ENCODE measurements at places on chromosomes 2 and 18. TPM values are rescaled to one million over a fixed set of nuclear protein-coding genes. Genes with fewer than 3 reads are reported as not detected.
A peak's percentile ranks its signal among the peaks of the same experiment; 100 is the strongest.

- no peak overlapping the region for H3K27ac ChIP-seq
- H3K4me1 ChIP-seq: peaks cover 14% of the 10 kb centered on the region
- H3K27me3 ChIP-seq: peaks cover 23% of the 10 kb centered on the region
- no peak overlapping the region for H3K4me3 ChIP-seq
- no peaks in the 10 kb centered on the region for H3K36me3 ChIP-seq
Observed at GRCh38 chr2:54416166-54416813, 39.8 kb upstream of the SPTBN1 start.

DNA sequence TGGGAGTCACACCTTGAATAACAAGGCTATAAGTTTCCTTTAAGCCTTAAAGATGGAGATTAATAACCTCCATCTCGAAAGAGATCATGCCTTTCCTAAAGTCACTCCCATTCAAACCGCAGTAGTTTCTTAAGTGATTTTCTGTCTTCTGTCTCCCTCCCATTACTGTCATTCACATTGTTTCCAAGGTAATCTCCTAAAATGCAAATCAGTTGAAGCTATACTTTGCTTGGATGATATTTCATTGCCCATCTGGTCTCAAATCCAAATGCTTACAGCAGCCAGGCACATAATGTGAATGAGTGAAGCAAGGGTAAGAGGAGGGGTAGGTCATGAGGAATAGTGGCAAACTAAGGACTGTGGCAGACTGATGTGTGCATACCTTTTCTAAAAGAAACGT is 116.4 kb downstream of the CCDC141 start:
- H3K4me3 ChIP-seq: no peak overlapping the region
- H3K27ac ChIP-seq: no peak overlapping the region
- H3K36me3 ChIP-seq: peaks cover 17% of the 10 kb centered on the region
- no peak for DNase-seq
- H3K4me1 ChIP-seq: no peaks in the 10 kb centered on the region

The CAPN14 gene
- not detected for total RNA-seq

- no peak overlapping the region for H3K4me3 ChIP-seq
- peaks cover 24% of the 10 kb centered on the region for H3K4me1 ChIP-seq
- no peak for DNase-seq
- H3K27ac ChIP-seq: no peak overlapping the region
- H3K36me3 ChIP-seq: peaks cover under 1% of the 10 kb centered on the region
Observed at GRCh38 chr2:54553775-54554174, 97.6 kb downstream of the SPTBN1 start.

The SLC30A3 gene
- not detected for total RNA-seq

The NDUFS1 gene
- 65.7 TPM for total RNA-seq

- H3K36me3 ChIP-seq: no peaks in the 10 kb centered on the region
- H3K27me3 ChIP-seq: no peaks in the 10 kb centered on the region
- no peaks in the 10 kb centered on the region for H3K4me1 ChIP-seq
Observed at GRCh38 chr2:148495586-148495985, 149.0 kb upstream of the EPC2 start.

DNA sequence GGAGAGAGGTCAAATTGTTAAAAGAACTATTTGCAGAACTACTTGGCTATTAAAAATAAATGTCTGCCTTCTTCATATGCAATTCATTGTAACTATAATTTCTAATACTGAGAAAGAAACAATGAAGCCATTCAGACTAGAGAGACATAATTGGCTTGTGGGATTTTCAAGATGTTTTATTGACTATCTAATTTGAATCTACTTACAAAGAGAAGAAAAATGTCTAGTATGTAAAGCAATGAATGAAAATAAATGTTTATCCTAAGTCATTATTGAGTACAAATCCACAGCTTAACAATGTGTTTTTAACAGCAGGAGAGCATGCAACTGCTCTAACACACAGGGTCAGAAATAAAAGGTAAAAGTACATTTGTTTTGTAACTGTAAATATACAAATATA is 19.2 kb downstream of the RMP24 start:
- DNase-seq: no peak
- no peak overlapping the region for H3K4me3 ChIP-seq
- no peaks in the 10 kb centered on the region for H3K4me1 ChIP-seq
- peaks cover 17% of the 10 kb centered on the region for H3K36me3 ChIP-seq

DNA sequence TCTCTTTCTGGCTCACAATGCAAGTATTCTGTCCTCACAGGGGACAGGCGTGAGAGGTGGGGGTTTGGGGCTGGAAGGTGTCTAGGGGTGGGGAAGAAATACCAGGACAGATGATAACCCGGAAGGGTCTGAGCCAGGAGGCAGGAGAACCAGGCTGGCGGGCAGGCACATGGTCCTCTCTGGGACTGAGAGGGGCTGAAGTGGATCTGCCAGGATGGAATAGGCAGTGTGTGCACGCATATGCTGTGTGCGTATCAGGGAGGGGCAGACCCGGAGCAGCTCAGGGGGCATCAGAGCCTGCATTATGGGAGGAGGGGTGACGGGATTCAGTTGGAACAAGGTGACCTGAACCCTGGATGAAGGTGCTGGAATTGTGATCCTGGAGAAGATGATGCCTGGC is 157.3 kb downstream of the DYSF start:
- no peaks in the 10 kb centered on the region for H3K4me1 ChIP-seq
- no peak for DNase-seq
- no peak overlapping the region for H3K27ac ChIP-seq
- H3K27me3 ChIP-seq: peaks cover 7% of the 10 kb centered on the region

GRCh38 chr2:39511219-39511604 is 74.1 kb upstream of the MAP4K3 start:
- H3K27me3 ChIP-seq: no peaks in the 10 kb centered on the region
- H3K36me3 ChIP-seq: no peaks in the 10 kb centered on the region
- no peak overlapping the region for H3K27ac ChIP-seq

DNA sequence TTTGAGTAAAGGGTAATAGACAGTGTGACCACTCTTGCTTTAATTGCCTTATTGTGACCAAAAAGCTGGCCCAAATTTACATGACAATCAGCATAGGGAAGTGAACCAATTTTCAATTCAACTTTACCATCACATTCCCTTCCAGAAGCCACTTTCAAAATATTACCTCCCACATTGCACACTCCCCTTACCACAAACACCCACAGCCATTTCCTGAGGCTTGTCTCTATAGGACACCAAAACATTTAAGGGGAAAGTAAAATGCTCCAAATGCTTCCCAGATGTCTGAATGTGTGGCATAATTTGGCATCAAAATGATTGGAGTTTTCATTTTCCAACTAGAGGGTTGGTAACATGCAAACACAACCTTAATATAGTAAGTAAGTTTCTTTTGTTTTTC is 616.1 kb downstream of the SLC4A3 start:
- H3K27ac ChIP-seq: no peak overlapping the region
- no peaks in the 10 kb centered on the region for H3K4me1 ChIP-seq
- DNase-seq: no peak
- H3K27me3 ChIP-seq: no peaks in the 10 kb centered on the region
- no peak overlapping the region for H3K4me3 ChIP-seq

GRCh38 chr18:13390196-13390595 is 171.6 kb downstream of the LDLRAD4 start:
- no peak for DNase-seq
- peaks cover 8% of the 10 kb centered on the region for H3K4me1 ChIP-seq
- no peak overlapping the region for H3K4me3 ChIP-seq
- no peaks in the 10 kb centered on the region for H3K36me3 ChIP-seq
- no peak overlapping the region for H3K27ac ChIP-seq

GRCh38 chr2:85596026-85596333 is 435 bp downstream of the RNF181 start:
- peaks cover 36% of the 10 kb centered on the region for H3K36me3 ChIP-seq
- peak overlapping the region; percentile 100 for H3K4me3 ChIP-seq
- DNase-seq: no peak
- H3K27me3 ChIP-seq: no peaks in the 10 kb centered on the region
- H3K27ac ChIP-seq: peak overlapping the region; percentile 97
- H3K4me1 ChIP-seq: peaks cover 37% of the 10 kb centered on the region

The MTX2 gene
- total RNA-seq: 11.4 TPM

DNA sequence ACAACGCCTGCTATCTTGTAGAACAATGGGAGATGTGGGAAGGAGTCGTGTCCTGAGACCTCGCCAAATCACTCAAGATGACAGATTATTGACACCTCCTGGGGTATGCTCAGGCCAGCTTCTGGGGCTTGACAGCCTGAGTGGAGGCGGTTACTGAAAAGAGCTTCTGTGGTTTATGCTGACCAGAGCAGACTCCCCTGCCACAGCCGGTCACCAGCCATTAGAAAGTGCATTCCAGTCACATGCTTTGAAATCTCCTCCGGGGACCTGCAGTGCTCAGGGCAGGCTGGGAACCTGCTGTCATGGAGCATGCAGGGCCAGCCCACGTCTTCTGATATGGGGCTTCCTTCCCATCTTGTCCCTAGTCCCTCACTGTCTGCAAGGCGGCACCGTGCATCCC is 215.9 kb downstream of the SEPTIN10 start:
- no peaks in the 10 kb centered on the region for H3K27me3 ChIP-seq
- H3K4me3 ChIP-seq: no peak overlapping the region
- no peaks in the 10 kb centered on the region for H3K36me3 ChIP-seq
- DNase-seq: no peak
- H3K27ac ChIP-seq: no peak overlapping the region
- peaks cover 17% of the 10 kb centered on the region for H3K4me1 ChIP-seq

DNA sequence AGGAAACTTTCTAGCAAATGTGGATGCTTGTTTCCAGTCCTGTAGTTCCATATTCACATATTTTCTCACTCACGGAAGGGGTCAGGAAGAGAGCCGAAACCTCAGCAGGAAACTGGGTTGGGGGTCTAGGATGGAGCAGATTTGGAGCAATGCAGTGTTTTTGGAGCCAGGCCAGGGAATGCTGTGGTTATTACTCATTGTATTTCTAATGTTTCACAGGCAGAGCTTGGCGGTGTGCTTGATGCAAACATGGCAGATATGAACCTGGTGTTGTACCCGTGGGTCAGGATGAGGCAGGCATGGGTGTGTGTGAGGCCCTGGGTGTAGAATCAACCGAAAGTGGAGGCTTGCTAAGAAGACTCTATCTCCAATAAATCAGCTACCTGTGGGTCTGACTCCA is 34.6 kb upstream of the ACKR3 start:
- H3K27me3 ChIP-seq: no peaks in the 10 kb centered on the region
- peaks cover 9% of the 10 kb centered on the region for H3K36me3 ChIP-seq
- no peak overlapping the region for H3K27ac ChIP-seq
- H3K4me1 ChIP-seq: peaks cover 39% of the 10 kb centered on the region
- no peak overlapping the region for H3K4me3 ChIP-seq
- DNase-seq: no peak

GRCh38 chr2:121489284-121489683 is 41.4 kb upstream of the RNU4ATAC start:
- DNase-seq: no peak
- no peak overlapping the region for H3K27ac ChIP-seq
- peaks cover 9% of the 10 kb centered on the region for H3K4me1 ChIP-seq
- peaks cover 14% of the 10 kb centered on the region for H3K36me3 ChIP-seq
- no peaks in the 10 kb centered on the region for H3K27me3 ChIP-seq

The MC2R gene
- not detected for total RNA-seq

The FMNL2 gene
- 0.21 TPM for total RNA-seq

DNA sequence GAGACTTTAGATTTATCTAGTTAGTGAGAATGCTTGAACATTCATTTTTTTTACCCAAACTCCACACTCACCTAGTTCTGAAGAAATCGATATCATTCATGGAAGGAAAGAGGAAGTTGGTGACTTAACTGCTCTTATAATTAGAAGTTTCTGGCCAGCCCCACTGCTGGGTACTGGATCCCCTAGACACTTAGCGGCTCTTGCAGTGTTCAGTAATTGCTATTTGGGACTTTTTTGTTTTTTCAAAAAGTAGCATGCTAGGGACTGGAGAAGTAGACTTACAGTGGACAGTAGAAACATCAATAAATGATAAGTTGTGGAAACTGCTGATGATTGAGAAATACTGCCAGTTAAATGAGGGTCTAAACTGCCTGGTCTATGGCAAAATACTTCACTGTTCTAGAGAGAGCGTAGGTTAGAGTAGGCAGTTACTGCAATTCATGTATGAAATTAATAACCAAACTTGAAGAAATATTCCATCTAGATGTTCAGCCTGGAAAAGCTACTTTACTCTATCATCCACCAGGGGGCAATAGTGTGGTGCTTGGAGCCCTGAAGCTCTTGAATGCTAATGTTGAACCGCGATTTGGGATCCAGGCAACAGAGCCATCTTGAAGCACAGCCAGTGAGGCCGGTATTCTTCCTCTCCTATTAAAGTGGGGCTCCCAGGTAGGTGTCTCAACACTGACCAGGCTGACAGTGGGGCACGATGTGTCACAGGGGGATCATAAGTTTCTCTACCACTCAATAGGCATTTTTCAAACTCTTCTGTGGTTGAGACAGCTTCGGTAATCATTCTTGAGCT is 146.1 kb upstream of the SESTD1 start:
- H3K27me3 ChIP-seq: peaks cover 9% of the 10 kb centered on the region
- H3K36me3 ChIP-seq: no peaks in the 10 kb centered on the region
- H3K27ac ChIP-seq: no peak overlapping the region
- no peak overlapping the region for H3K4me3 ChIP-seq
- DNase-seq: peak; percentile 40

The GNLY gene
- 136 TPM for total RNA-seq

DNA sequence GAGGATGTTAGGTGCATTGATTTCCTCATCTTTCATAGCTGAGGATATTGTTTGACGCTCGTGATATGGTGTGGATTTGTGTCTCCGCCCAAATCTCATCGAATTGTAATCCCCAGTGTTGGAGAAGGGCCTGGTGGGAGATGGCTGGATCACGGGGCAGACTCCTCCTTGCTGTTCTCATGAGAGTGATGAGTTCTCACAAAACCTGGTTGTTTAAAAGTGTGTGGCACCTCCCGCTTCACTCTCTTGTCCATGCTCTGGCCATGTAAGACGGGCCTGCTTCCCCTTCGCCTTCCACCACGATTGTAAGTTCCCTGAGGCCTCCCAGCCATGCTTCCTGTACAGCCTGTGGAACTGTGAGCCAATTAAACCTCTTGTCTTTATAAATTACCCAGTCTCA is 28.4 kb upstream of the GPC1 start:
- no peak overlapping the region for H3K4me3 ChIP-seq
- DNase-seq: no peak
- no peak overlapping the region for H3K27ac ChIP-seq
- H3K27me3 ChIP-seq: peaks cover 9% of the 10 kb centered on the region
- H3K36me3 ChIP-seq: no peaks in the 10 kb centered on the region

DNA sequence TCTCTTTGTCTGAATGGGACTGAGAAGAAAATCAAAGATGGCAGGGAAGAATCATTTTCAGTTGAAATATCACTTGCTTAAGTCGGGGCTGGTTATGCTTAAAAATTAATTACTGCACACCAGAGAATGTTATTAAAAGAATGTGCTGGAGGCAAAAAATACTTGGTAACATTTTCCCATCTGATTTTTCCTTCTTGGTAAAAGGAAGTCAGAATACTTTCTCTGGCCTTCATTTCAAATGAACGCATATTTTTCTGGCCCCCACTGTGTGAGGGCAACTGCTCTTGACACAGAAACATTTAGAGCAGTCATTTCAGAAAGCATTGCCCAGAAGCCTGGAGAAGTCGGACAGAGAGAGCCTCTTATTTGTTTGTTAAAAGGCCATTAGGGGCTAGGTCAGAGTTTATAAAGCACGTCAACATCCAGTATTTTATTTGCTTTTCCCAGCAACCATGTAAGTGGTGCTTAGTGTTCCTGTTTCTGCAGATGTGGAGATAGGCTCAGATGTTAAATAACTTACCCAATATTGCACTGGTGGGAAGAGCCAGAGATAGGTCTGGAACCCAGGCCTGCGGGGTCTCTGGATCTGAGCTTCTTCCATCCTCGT is 32.9 kb upstream of the LYPD6B start:
- no peaks in the 10 kb centered on the region for H3K36me3 ChIP-seq
- H3K4me1 ChIP-seq: no peaks in the 10 kb centered on the region
- DNase-seq: no peak
- H3K4me3 ChIP-seq: no peak overlapping the region
- H3K27ac ChIP-seq: no peak overlapping the region

GRCh38 chr2:168469281-168469988 is 13.4 kb downstream of the CERS6 start:
- no peak overlapping the region for H3K4me3 ChIP-seq
- H3K4me1 ChIP-seq: peaks cover 57% of the 10 kb centered on the region
- no peaks in the 10 kb centered on the region for H3K27me3 ChIP-seq
- H3K36me3 ChIP-seq: peaks cover 21% of the 10 kb centered on the region
- no peak overlapping the region for H3K27ac ChIP-seq

The GDF7 gene
- not detected for total RNA-seq

The TMEM247 gene
- not detected for total RNA-seq
